ENCODE measurements at places on chromosomes 12 and 14. TPM values are rescaled to one million over a fixed set of nuclear protein-coding genes. Genes with fewer than 3 reads are reported as not detected.

AKAP6 gene
- 41.7 TPM for total RNA-seq

- H3K4me1 ChIP-seq, result peaks cover 25% of the 10 kb centered on the region
- no peak overlapping the region for H3K4me3 ChIP-seq
- H3K27me3 ChIP-seq, result no peaks in the 10 kb centered on the region
- H3K27ac ChIP-seq, result no peak overlapping the region
- DNase-seq, result no peak
Observed at GRCh38 chr12:12157424-12157823, 86.7 kb downstream of the BCL2L14 start.

DNA sequence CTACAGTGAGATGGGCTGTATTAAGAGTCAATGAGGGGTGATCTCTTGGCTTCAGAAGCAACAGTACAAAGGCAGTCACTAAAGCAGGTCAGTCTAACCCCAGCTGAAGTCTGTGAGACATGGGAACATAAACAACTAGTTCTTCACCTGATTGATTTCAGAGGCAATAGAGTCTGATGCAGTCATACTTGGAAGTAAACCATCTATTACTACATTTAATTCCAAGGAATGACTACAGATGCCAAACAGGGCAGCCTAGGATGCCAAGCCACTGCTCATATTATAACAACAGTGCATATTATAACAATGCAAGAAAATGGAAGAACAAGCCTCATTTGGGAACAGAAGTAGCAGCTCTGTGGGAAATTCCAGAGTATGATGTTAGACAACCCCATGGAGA lies 35.8 kb downstream of the GRIN2B start:
- no peaks in the 10 kb centered on the region for H3K36me3 ChIP-seq
- no peak overlapping the region for H3K27ac ChIP-seq
- DNase-seq, result no peak
- peaks cover 7% of the 10 kb centered on the region for H3K4me1 ChIP-seq
- H3K4me3 ChIP-seq, result no peak overlapping the region

GRCh38 chr14:92846162-92846897 lies 52.2 kb downstream of the GOLGA5 start:
- no peaks in the 10 kb centered on the region for H3K27me3 ChIP-seq
- H3K4me3 ChIP-seq, result no peak overlapping the region
- H3K36me3 ChIP-seq, result no peaks in the 10 kb centered on the region
- H3K27ac ChIP-seq, result no peak overlapping the region
- H3K4me1 ChIP-seq, result peaks cover 5% of the 10 kb centered on the region

MYF5 gene
- total RNA-seq, result not detected

CLEC4C gene
- total RNA-seq, result not detected

DNA sequence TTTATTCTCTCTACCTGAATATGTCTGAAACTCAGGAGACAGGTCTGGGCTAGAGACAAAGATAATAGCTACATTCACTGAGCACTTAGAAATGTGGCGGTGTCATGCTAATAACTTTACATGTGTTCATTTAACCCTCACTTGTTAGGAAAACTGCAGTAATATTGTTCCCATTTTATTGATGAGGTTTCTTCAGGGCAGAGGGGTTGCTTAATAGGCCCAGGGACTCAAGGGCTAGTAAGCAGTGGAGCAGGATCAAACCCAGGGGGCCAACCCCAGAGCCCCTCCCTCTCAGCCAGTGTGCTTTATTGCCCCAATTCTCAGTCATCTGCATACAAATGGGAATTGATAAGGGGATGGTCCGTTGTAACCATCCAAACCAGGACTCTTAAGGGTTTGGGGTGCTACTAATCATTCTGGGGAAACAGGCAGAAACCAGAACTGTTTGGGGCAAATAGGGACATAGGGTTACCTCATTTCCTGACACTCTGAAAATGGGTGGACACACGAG lies 142.8 kb upstream of the AMIGO2 start:
- DNase-seq, result no peak
- H3K27me3 ChIP-seq, result no peaks in the 10 kb centered on the region
- H3K4me3 ChIP-seq, result no peak overlapping the region
- peaks cover 31% of the 10 kb centered on the region for H3K4me1 ChIP-seq
- H3K36me3 ChIP-seq, result no peaks in the 10 kb centered on the region
- H3K27ac ChIP-seq, result peak overlapping the region; percentile 64

- DNase-seq, result no peak
- no peaks in the 10 kb centered on the region for H3K27me3 ChIP-seq
- no peak overlapping the region for H3K4me3 ChIP-seq
Observed at GRCh38 chr12:107731366-107731765, 29.6 kb downstream of the PRDM4 start.

SLC5A8 gene
- total RNA-seq, result not detected

DNA sequence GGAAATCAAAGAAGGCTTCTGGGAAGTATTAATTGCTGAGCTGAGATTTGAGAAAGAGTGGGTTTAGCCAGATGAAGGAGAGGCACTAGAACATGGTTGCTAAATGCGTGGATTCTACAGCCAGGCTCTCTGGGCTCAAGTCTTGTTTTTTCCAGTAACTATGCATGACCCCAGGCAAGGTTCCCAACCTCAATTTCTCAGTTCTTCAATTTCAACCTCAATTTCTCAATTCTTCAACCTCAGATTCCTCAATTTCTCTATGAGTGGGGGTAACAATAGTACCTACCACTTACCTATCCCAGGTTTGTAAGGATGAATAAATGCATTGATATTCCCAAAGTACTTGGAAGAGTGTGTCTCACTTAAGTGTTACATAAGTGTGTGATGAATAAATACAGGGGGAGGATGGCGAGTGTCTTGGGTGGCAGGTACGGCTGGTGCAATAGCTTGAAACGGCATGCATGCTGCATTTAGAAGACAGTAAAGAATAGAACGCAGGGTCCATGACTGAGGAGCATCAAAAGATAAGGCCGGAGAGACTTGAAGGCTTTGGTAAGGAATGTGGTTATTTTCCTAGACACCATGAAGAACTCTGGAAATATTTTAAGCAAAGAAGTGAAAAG lies 149.1 kb upstream of the ATP2B1 start:
- H3K36me3 ChIP-seq, result no peaks in the 10 kb centered on the region
- H3K27ac ChIP-seq, result no peak overlapping the region
- no peaks in the 10 kb centered on the region for H3K27me3 ChIP-seq
- H3K4me1 ChIP-seq, result no peaks in the 10 kb centered on the region
- no peak overlapping the region for H3K4me3 ChIP-seq
- DNase-seq, result no peak

DNA sequence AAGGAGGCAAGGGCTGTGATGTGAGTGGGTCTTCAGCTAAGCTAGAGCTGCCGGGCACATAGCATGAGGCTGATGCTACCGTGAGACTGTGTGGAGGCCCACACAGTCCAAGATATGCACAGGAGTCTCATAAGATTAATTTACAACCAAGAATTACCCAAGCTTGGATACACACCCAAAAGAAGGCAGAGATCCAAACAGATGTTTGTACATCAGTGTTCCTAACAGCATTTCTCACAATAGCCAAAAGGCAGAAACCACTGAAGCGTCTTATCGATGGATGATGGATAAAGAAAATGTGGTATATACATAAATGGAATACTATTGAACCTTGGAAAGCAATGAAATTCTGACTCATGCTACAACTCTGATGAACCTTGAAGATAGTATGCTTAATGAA lies 40.8 kb upstream of the RIC8B start:
- H3K27ac ChIP-seq, result no peak overlapping the region
- DNase-seq, result no peak
- H3K4me1 ChIP-seq, result no peaks in the 10 kb centered on the region

GRCh38 chr14:74502236-74503019 lies 8.9 kb downstream of the ISCA2 start:
- H3K4me1 ChIP-seq, result no peaks in the 10 kb centered on the region
- no peaks in the 10 kb centered on the region for H3K36me3 ChIP-seq
- no peaks in the 10 kb centered on the region for H3K27me3 ChIP-seq

PTPN21 gene
- 15.3 TPM for total RNA-seq

DNA sequence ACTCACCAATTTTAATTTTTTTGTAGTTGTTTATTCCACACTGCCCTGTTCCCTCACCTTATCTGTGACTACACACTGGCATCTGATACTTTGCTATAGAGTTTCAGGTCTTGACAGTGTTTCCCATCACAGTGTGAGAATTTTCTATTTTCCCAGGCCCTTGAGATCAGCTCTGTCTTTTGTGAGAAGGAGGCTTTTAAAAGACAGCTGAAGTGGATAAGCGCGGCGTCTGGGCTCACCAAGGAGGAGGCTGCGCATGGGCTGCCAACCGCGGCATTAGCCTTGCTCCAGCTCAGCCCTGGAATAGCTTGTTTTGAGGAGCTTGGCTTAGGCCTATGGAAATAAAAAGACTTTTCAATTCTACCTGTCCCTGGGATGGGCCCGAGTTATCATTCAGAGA lies 181.3 kb downstream of the RMST start:
- no peak overlapping the region for H3K4me3 ChIP-seq
- no peak overlapping the region for H3K27ac ChIP-seq
- H3K36me3 ChIP-seq, result no peaks in the 10 kb centered on the region
- H3K4me1 ChIP-seq, result no peaks in the 10 kb centered on the region
- no peaks in the 10 kb centered on the region for H3K27me3 ChIP-seq
- DNase-seq, result no peak

FAM181A gene
- total RNA-seq, result not detected

C12orf50 gene
- total RNA-seq, result not detected

DNA sequence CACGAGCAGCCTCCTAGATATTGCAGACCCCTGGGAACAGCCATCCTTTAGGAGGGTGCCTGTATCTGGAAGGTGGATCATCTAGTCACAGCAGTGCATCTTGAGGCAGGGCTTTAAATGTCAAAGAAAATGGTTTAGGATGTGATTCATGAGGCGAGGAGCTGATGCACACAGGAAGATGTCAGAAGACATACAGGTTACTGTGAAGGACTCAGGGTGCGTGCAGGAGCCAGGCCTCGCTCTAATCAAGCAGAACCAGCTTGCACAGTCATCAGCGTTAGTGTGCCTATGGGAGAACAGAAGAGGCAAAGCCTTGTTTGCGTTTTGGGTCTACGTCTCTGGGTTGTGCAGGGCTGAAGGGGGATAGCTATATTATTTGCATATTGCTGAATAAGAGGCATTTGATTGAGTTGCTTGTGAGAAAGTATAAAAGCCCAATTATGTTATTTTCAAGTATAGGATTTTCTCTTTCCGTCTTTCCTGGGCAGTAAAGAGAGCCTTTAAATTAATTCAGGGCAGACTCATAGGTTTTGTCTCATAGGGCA lies 77.3 kb upstream of the RPH3A start:
- no peak for DNase-seq
- H3K27ac ChIP-seq, result no peak overlapping the region
- H3K4me1 ChIP-seq, result no peaks in the 10 kb centered on the region
- H3K4me3 ChIP-seq, result no peak overlapping the region

- no peak overlapping the region for H3K4me3 ChIP-seq
- peak overlapping the region; percentile 90 for H3K27ac ChIP-seq
- H3K36me3 ChIP-seq, result no peaks in the 10 kb centered on the region
- peaks cover 36% of the 10 kb centered on the region for H3K4me1 ChIP-seq
- H3K27me3 ChIP-seq, result no peaks in the 10 kb centered on the region
Observed at GRCh38 chr14:68036202-68036601, 216.6 kb downstream of the RAD51B start.

GRCh38 chr12:72075891-72076557 lies 137.4 kb downstream of the TPH2 start:
- H3K4me3 ChIP-seq, result no peak overlapping the region
- no peak overlapping the region for H3K27ac ChIP-seq
- no peaks in the 10 kb centered on the region for H3K4me1 ChIP-seq
- DNase-seq, result no peak
- H3K27me3 ChIP-seq, result no peaks in the 10 kb centered on the region
- no peaks in the 10 kb centered on the region for H3K36me3 ChIP-seq

GRCh38 chr12:131528144-131528543 lies 182.7 kb upstream of the SFSWAP start:
- no peak for DNase-seq
- H3K27ac ChIP-seq, result no peak overlapping the region
- no peak overlapping the region for H3K4me3 ChIP-seq
- no peaks in the 10 kb centered on the region for H3K36me3 ChIP-seq
- H3K4me1 ChIP-seq, result no peaks in the 10 kb centered on the region

DNA sequence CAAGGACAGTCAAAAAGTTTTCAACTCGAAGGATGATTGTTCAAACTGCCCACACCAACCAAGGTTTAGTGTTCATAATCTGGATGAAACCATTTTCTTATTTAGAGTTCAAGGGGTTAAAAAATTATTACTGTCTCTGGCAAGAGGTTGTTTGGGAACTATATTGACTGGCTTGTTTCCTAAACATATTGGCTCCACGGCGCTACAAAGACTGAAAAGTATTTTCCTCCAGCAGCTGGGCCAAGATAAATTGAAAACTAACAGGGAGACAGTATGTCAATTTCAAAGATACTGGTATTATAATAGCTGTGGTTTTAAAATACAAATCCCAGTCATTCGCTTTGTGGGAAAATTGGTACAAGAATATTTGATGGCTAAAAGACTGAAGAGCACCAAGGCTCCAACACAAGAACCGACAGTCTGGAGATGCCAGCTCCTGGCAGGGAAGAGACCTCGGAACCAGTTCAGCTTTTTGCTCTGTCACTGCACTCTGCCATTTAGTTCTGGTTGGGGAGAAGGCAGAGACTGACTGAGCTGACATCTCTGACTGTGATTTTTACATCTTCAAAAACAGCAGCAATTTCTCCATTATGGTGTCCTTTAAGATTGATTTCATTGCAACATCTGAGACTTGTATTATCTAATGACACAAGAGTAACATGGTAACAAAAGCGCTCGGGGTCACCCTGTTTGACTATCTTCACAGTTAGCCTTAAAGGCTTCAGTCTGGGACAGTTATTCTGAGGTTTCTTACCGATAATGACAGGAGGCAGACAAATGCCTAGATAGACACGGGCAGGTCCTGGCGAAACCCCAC lies 62.0 kb downstream of the ST8SIA1 start:
- peaks cover 30% of the 10 kb centered on the region for H3K4me1 ChIP-seq
- H3K27ac ChIP-seq, result peak overlapping the region; percentile 5
- no peak for DNase-seq

PFKM gene
- total RNA-seq, result 67.8 TPM

RDH12 gene
- not detected for total RNA-seq

- no peaks in the 10 kb centered on the region for H3K27me3 ChIP-seq
- peaks cover 17% of the 10 kb centered on the region for H3K4me1 ChIP-seq
- no peak overlapping the region for H3K4me3 ChIP-seq
- H3K36me3 ChIP-seq, result no peaks in the 10 kb centered on the region
- DNase-seq, result no peak
Observed at GRCh38 chr12:32117316-32117715, 10.7 kb downstream of the BICD1 start.

EML1 gene
- 148 TPM for total RNA-seq

ANKRD33 gene
- total RNA-seq, result not detected

- H3K27ac ChIP-seq, result no peak overlapping the region
- no peak for DNase-seq
- no peak overlapping the region for H3K4me3 ChIP-seq
- H3K4me1 ChIP-seq, result no peaks in the 10 kb centered on the region
- H3K36me3 ChIP-seq, result no peaks in the 10 kb centered on the region
Observed at GRCh38 chr12:25785134-25785533, 173.3 kb upstream of the RASSF8 start.

GRCh38 chr12:57250541-57250940 lies 446 bp downstream of the STAC3 start:
- no peak overlapping the region for H3K27ac ChIP-seq
- no peak overlapping the region for H3K4me3 ChIP-seq
- H3K27me3 ChIP-seq, result no peaks in the 10 kb centered on the region
- DNase-seq, result no peak
- no peaks in the 10 kb centered on the region for H3K4me1 ChIP-seq

DPY19L2 gene
- 28.8 TPM for total RNA-seq

Data from sigmoid colon (tissue), 7 donors.